NCI-H187 (cell line): ENCODE measurements at places on chromosomes 6 and 20.

GRCh38 chr6:23327621-23328020 lies 758.3 kb downstream of the HDGFL1 start:
- DNase-seq, result no peak

DNA sequence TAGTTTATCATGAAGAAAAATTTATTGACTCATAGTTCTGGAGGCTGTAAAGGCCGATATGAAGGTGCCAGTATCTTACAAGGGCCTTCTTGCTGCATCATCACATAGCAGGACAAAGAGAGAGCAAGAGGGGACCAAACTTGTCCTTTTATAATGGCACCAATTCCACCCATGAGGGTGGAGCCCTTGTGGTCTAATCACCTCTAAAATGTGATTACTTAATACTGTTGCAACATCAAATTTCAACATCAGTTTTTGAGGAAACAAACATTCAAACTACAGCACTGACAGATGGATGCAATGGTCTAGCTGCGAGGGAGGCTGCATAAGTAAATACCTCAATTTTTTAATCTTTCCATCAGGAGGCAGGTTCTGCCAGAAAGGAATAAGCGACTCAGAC lies 76.7 kb upstream of the LAMA2 start:
- no peak for DNase-seq

DNA sequence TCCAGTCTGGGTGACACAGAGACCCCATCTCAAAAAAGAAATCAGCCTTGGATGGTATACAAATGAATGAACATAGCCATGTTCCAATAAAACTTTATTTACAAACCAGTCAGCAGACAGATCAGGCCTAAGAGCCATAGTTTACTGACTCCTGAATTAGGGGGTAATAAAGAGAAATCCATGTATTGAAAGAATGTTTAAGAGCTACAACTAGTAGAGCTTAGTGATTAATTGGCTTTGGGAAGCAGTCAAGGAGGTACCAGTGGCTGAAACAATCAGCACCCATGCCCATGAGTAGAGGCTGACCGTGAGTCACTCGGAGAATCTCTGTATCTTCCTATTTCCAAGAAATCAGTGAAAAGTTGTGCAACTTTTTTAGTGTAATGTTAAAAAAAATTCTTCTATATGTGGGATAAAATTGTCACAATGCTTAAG lies 223.6 kb upstream of the RREB1 start:
- DNase-seq, result no peak

DNA sequence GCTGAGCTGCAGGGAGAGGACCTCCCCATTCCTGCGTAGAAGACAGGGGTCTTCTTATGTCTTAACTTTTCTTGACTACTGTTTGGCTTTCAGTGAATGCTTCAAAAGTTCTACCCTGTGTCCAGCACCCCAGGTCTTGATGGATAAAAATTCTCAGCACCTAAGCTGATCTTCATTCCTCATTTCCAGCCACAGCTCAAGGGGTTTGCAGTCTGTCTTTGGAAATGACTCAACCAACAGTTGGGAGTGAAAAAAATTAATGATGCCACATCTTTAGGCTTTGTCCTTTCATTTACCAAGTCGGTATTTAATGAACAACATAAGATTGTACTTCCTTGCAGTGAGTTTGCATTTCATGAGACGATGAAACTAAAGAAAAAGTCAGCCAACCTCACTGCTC lies 40.3 kb downstream of the PRDM1 start:
- no peak for DNase-seq

GRCh38 chr20:44598423-44599305 lies 16.3 kb downstream of the PKIG start:
- no peak for DNase-seq

GRCh38 chr20:17916433-17916891 lies 52.1 kb downstream of the SNX5 start:
- no peak for DNase-seq

DNA sequence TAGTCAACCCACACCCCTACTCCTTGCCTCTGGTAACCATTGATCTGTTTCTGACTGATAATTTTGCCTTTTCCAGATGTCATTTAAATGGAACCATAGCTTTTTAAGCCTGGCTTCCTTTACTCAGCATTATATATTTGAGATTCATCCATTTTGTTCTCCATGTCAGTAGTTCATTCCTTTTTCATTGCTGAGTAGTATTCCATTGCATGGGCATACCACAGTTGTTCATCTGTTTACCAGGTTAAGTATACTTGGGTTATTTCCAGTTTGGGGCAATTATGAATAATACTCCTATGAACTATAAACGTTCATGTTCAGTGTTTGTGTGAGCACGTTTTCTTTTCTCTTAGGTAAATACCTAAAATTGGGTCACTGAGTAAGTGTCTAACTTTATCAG lies 25.1 kb downstream of the FGD2 start:
- no peak for DNase-seq

DNA sequence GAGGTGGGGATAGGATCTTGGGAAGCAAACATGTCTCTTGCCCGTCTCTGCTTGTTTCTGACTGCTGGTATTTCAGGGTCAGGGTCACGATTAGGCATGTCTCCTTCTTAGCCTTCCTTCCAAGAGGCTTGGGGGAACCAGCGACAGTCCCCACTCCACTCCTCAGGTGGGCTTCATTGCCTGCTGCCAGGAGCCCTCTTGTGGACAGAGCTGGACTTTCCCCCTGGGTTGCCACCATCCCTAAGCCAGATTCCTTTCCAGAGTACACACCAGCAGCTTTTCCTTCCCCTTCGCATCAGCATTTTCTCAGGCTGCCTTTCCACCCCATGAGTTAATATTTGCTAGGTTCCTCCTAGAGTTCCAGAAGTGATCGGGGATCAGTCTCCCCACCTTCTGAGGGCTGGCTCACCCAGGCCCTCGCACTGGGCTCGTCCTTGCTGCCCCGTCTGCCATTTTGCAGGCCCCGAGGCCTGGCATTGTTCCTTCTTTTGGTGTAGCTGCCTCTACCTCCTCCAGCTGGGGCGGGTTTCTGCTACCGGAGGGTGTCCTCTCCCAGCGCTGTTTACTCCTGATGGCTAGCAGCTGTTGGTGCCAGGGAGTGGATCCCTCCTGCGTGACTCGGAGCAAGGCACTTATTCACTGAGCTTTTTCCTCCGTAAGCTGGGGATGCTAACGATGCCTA lies 8.8 kb upstream of the C20orf144 start:
- DNase-seq, result peak; percentile 53

DNA sequence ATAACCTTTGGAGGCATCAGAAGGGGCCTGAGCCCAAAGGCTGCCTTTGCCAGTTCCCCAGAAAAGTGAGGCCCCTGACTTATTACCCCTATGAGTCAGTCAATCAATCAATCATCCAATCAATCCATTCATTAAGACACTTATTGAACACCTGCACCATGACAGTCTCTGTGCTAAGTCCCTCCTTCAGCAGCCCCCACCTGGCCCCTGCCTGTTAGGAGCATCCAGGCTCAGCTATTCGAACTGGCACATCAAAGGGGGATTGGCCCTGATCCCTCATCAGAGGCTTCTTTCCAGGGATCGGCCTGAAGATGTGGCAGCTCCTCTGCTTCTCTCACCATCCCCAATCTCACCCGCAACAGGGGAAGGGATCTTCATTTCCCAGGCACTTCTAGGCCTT lies 27.7 kb upstream of the VEGFA start:
- DNase-seq, result no peak

DNA sequence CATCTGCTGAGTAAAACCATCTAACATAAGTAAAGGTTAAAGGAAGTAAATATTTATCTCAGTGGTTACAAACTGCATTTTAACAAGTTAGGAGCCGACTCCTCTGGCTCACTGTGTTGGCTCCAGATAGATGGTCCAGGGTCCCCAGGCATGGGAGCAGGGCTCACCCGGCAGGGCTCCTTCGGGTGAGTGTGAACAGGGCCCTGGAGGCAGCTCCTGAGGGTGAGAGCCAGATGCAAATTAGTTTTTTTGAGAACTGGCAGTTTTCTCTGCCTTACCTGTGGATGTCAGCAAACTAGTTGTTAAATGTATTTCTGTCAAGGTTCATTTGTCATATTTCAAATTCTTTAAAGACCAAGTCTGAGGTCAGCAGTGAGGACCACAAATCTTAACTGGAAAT lies 21.5 kb downstream of the TPBG start:
- no peak for DNase-seq

DNA sequence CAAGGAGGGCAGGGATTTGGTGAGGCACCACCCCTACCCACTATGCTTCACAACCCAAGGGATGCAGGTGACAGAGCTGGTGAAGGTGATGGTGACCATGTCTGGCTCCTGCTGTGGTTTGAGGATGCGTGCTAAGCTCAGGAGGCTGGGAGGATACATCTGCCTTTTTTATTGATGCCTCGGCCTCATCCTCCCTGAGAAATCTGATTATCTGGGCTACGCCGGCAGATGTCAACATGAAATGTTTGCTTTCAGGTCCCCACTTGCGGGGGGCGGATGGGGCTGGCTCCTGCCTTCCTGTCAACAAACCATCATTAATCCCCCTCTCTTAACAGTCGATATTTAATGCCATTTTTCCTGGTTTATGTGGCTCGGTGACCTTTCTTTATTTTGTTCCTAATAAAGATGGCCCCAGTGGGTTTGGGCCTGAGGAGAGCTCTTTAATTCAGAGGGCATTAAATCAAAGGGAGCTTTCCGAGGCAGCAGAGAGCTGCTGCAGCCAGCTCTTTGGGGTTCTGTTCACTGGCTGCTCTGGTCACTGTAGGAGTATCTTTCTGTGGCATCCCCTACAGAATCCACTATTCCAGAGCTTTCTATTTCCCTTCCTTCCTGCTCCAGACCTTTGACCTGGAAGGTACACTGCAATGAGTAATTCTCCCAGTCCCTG lies 33.5 kb upstream of the LRFN2 start:
- DNase-seq, result no peak

DNA sequence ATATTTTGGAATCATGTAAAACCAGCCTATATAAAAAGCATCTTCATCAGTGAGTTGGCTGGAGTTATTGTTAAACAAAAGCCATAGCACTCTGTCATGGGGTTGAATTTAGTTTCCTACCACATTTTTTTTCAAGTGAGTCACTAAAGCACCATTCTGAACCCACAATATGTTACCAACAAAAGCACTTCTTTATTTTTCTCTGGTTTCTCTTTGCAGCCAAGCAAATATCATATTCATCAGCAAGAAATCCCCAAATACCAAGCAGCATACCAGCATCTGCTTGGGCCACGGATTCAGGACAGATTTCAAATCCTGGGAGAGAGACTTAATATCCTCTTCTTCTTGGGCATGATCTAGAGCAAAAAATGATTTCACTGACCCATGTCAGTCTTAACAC lies 441.4 kb downstream of the BCKDHB start:
- no peak for DNase-seq

- DNase-seq, result no peak
Measured at GRCh38 chr20:60632391-60633262, 619.4 kb upstream of the CDH4 start.

DNA sequence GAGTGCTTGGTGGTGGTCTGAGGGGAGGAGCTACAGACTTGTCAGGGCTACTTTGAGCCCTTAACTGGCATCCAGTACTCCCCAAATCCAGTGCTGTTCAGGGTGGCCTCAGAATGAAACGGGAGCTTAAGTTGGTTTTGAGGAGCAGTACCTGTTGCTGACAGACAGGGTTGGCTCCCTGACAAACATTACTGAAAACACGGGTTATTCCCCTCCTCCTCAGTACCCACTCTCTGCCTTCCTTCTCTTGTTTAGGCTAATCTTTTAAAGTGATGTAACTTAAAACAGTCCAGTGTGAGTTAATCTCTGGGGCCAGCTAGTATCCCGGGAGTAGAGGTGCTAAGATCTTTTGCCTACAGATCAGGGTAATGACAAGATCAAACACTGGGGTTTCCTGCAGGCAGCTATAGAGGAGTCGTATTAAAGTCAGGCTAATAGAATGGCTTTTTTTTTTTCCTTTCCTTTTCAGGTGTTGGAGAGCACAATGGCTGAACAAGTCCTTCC lies 3.7 kb downstream of the TNFAIP3 start:
- DNase-seq, result no peak

DNA sequence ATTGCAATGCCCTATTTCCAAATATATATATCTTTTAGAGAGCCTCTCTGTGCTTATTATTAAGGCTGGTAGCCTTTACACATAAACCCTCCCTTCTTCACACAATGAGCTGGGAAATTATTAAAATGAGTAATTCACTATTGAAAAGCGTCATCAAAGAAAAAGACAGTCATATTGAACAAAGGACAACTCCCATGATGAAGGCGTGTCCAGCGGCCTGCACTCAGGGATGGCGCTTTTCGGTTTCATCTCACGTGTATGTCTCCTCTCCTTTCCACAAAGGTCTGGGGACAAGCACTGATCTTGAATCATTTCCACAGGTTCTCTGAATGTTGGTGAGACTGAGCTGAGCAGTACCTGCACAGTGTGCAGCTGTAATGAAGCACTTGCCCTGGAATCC lies 3.5 kb downstream of the SERPINB9 start:
- no peak for DNase-seq

DNA sequence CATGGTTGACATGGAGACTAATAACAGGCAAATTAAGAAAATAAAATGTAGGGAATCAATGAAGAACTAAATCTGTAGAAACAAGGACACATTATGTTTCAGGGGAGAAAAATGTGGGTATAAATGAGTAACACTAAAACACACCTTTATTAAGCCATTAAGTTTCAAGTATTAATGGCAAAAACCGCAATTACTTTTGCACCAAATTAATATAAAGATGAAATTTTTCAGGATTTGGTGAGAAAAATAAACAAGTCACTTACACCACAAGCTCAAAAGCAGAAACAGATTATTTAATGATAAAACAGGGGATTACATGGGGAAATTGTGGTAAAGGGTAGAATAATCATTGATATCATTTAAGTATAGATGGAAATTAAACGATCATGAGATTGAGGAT lies 793.8 kb upstream of the FLRT3 start:
- DNase-seq, result no peak

GRCh38 chr20:57698867-57699275 lies 10.9 kb downstream of the PMEPA1 start:
- no peak for DNase-seq

DNA sequence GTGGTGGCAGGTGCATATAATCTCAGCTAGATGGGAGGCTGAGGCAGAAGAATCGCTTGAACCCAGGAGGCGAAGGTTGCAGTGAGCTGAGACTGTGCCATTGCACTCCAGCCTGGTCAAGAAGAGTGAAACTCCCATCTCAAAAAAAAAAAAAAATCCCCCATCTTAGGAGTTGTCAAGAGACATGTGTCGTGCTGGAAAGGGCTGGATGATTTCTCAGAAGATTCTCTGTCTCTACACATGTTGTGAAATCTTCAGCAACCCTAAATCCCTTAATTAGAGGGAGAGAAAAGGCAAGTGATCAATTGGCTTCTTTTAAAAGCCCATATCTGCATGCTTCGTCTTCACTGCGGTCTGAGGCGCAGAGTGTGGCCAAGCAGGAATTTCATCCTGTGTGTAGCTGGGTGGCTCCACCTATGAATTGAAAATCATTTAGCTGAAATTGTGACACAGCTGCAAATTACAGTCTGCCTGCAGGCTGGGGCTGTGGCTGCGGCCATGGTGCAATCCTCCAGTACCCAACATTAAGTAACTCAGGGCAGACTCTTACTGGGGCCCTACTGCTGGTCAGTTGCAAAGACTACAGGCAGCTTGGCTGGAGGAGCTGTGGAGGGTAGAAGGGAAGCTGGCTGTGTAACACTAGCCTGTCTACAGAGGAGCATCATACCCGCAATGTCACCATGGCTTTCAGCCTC lies 3.2 kb upstream of the TGM3 start:
- no peak for DNase-seq

- no peak for DNase-seq
Measured at GRCh38 chr6:12009180-12009685, 2.9 kb upstream of the HIVEP1 start.
